H9 (cell line): ENCODE measurements at places on chromosomes 2 and 18. TPM values are rescaled to one million over a fixed set of nuclear protein-coding genes. Genes with fewer than 3 reads are reported as not detected.

DNA sequence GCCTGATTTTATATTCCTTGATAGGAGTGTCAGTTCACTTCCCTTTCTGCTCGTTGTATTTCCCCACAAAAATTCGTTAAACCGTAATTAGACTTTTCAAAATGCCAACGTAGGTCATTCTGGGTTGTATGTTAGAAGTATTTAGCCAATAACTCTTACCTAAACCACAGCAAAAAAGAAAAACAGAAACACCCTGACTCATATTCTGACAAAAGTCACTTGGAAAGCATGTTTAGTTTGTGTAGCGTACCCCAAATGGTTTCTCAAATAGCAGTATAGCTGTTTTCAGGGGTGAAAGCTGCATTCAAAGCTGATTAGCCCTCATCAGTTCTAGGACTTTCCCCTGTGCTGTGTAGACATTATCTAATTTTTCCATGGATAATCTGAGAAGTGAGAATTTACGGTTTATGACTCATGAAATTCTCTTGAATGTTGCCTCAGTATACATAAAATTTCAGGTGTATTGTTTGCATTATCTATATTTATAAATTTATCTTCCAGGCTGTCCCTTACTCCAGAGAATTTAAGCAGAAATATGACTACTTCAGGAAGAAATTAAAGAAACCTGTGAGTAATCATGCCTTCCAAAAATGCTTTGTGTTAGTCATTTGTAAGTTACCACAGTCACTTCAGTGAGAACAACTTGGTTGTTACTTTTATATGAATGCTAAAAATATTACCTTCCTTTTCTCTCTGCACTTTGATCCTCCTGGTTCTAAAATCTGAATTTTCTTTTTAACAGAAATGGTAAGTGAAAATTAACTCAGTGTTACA is 264.9 kb downstream of the ALPK2 start:
- H3K4me1 ChIP-seq = no peaks in the 10 kb centered on the region
- H3K27ac ChIP-seq = no peak overlapping the region
- no peaks in the 10 kb centered on the region for H3K27me3 ChIP-seq
- H3K36me3 ChIP-seq = peaks cover 44% of the 10 kb centered on the region
- no peak for DNase-seq

DNA sequence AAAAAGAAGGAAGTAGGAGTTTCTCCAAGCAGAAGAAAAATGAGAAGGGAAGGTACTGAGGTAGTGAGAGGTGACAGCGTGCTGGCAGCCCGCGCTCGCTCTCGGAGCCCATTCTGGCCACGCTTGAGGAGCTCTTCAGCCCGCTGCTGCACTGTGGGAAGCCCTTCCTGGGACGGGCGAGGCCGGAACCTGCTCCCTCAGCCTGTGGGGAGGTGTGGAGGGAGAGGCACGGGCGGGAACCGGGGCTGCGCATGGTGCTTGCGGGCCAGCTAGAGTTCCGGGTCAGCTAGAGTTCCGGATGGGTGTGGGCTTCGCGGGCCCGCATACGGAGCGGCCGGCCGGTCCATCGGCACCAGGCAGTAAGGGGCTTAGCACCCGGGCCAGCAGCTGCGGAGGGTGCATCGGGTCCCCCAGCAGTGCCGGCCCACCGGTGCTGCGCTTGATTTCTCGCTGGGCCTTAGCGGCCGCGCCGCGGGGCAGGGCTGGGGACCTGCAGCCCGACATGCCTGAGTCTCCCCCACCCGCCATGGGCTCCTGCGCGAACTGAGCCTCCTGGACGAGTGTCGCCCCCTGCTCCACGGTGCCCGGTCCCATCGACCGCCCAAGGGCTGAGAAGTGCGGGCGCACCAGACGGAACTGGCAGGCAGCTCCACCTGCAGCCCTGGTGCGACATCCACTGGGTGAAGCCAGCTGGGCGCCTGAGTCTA is 11.1 kb upstream of the CYS1 start:
- H3K4me3 ChIP-seq = no peak overlapping the region
- no peaks in the 10 kb centered on the region for H3K4me1 ChIP-seq
- DNase-seq = peak; percentile 39
- H3K27ac ChIP-seq = no peak overlapping the region
- no peaks in the 10 kb centered on the region for H3K36me3 ChIP-seq

LBH gene
- total RNA-seq = 51.6 and 53.0 TPM in 2 replicates

- no peak for DNase-seq
- H3K27me3 ChIP-seq = no peaks in the 10 kb centered on the region
- peaks cover 20% of the 10 kb centered on the region for H3K36me3 ChIP-seq
- no peak overlapping the region for H3K27ac ChIP-seq
Observed at GRCh38 chr2:191478799-191479679, 198.9 kb upstream of the NABP1 start.

DNA sequence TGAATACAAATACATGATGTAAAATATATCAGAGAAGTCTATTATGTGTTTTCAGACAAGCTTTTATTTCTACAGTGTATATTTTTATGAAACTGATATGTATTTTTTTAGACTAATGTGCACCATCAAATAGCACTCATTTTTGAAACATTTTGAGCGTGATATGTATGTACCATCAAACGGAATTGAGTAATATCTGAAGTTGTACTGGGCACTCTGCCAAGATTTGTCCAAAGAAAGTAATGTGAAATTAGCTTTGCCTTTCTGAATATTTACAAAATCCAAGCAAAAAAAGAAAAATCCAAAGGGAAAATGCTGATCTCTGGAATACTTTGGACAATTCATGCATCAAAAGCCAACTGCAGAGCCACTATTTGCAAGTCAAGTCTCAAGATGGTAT is 972.0 kb downstream of the DPP10 start:
- H3K27ac ChIP-seq = no peak overlapping the region
- no peak for DNase-seq
- no peaks in the 10 kb centered on the region for H3K27me3 ChIP-seq
- peaks cover 3% of the 10 kb centered on the region for H3K36me3 ChIP-seq
- H3K4me3 ChIP-seq = no peak overlapping the region
- no peaks in the 10 kb centered on the region for H3K4me1 ChIP-seq

DNA sequence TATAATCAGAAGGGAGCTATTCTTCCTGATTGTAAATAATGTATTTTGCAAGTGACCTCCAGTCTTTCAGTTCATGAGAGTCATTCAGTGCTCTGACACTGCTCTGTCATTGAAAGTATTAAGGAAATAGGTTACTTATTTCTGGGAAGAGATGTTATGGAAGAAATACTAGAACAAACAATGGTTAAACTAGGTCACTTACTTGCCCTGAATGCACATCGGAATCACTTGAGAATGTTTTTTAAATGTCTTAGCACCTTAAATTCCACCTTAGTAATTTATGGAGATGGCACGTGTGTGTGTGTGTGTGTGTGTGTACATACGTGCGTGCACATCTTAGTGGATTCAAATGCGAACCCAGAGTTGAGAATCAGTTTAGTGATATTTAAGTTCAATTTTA is 126.6 kb upstream of the KCNH7 start:
- no peaks in the 10 kb centered on the region for H3K27me3 ChIP-seq
- DNase-seq = no peak
- H3K36me3 ChIP-seq = no peaks in the 10 kb centered on the region
- no peaks in the 10 kb centered on the region for H3K4me1 ChIP-seq
- H3K27ac ChIP-seq = no peak overlapping the region
- H3K4me3 ChIP-seq = no peak overlapping the region

GRCh38 chr2:119864318-119864717 is 104.6 kb downstream of the PTPN4 start:
- no peak for DNase-seq
- no peak overlapping the region for H3K4me3 ChIP-seq
- no peak overlapping the region for H3K27ac ChIP-seq

TEX44 gene
- not detected in 2 replicates for total RNA-seq
